Gastrocnemius medialis (tissue), 4 donors: ENCODE measurements at places on chromosomes 4 and X. TPM values are rescaled to one million over a fixed set of nuclear protein-coding genes. Genes with fewer than 3 reads are reported as not detected.

- no peak for DNase-seq
These were observed 66.6 kb downstream of the USP38 start for GRCh38 chr4:143251348-143251747.

- no peak for DNase-seq
These were observed 13.1 kb upstream of the AFF1 start for GRCh38 chr4:86921608-86922252.

DNA sequence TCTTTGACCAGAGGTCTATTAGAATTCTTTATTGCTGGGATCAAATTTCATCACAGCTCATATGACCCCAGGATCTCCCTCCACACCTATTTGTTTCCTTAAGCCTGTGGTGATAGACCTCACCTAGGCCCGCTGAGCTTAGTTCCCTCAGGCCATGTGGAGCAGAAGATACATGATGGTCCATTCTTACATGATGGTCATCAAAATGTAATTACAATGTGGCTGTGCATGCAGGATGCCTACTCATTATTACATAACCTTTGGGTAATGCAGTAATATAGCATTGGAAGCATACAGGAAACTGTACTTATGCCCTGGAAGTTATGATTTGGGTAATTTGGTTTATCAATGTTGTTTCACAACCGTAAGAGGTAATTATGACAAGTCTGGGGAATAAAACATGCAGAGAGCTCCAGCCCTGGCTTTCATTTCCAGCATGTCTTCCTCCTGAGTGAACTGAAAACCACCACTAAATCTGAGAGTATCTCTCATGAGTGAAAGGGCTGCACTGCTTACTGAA lies 67.0 kb upstream of the AGA start:
- DNase-seq, result no peak

- DNase-seq, result no peak
These were observed 33.8 kb upstream of the UGT2A3 start for GRCh38 chr4:68985442-68985841.

DNA sequence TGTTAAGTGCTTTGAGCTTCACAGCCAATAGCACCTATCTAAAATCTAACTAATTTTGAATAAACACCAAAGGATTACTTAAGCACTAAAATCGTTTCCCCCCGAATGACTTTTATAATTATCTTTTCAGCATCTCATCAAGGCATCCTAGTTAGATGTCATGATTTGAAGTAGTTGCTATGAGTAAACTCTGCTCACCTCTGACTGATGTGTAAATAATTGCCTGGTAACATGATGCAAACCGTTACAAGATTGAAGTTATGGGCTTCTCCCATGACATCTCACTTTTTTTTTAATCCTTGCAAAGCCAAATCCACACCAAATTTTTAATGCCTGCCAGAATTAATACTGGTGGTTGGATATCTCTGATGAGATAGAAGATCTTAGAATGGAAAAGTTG lies 377.1 kb downstream of the PRDM5 start:
- no peak for DNase-seq

- no peak for DNase-seq
These were observed 5.3 kb upstream of the SAP30 start for GRCh38 chr4:173365359-173365996.

DNA sequence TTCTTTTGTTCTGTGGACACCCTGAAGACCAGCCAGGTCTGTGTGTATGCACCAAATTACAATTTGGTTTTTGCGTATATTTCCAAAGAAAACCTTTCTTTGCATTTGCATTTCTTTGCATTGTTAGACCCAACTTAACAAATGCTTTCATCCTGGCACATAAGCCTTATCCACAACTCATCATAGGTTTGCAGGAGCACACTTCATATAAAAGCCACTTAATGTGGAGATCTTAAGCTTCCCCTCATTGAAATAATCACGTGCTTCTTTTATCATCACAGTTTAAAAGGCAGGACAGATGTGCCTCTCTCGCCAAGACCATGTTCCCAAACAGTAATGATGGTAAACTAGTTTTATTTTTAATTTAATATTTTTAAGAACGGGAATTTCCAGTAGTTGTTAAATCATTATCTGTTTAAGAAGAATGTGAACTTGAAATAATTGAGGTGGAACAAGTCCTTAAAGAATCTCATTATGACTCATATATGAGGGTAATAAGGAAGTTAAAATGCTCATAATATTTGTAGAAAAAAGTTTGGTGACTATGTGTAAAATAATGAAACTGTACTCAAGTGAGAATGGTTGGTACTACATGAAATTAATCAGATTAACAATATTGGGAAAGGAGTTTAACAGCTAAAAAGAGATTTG lies 65.5 kb downstream of the GLRA3 start:
- DNase-seq, result no peak

DNA sequence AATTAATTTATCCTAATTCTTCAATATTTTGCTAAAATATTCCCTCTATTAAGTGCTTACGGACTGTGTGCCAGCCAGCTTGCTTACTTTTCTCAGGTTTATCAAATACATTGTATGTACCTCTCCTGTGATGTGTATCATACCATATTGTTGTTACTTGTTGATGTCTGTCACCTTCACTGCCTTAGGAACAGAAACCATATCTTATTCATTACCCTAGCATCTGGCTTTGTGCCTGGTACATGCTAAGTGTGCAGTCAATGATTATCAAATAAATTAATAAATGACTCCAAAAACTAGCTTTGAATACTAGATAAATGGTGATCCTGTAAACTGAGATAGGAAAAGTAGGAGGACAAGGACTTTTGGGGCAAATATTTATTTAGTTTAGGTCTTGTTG lies 6.9 kb downstream of the CLCN3 start:
- DNase-seq, result no peak

DNA sequence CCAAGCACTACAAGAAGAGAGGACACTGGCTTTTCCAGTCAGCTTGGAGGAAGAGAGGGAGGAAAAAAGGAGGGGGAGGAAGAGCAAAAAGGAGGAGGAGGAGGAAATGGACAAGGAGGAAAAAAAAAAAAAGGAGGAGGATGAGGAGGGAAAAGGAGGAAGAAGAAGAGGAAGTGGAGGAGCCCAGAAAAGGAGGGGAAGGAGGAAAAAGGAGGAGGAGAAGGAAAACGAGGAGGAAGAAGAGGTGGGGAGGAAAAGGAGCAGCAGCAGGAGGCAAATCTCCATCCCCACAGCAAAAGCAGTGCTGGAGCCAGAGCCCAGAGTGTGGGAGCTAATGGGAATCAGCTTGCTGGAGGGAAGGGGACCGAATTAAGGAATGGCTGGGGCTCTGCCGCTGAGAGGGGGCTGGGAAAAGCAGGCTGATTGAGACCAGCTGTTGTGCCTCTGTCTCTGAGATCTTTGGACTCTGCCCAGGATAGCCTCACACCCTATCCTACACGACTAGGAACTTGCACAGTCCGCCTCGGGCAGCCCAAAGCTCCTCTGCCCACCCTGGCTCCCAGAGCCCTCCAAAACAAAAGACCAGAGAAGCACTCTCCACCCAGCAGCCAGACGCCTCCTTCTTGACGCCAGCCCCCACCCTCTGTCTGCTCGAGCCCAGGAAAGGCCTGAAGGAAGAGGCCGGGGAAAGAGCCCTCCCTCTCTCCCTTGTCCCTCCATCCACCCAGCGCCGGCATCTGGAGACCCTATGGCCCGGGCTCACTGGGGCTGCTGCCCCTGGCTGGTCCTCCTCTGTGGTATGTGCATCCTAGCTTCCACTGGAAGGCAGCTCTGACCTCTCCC lies at the start of gene XPNPEP2:
XPNPEP2 (plus strand) TSS at position 514 of the 843 bp plus-strand sequence; CDS start at position 749, 235 bp downstream.
- DNase-seq, result no peak

DNA sequence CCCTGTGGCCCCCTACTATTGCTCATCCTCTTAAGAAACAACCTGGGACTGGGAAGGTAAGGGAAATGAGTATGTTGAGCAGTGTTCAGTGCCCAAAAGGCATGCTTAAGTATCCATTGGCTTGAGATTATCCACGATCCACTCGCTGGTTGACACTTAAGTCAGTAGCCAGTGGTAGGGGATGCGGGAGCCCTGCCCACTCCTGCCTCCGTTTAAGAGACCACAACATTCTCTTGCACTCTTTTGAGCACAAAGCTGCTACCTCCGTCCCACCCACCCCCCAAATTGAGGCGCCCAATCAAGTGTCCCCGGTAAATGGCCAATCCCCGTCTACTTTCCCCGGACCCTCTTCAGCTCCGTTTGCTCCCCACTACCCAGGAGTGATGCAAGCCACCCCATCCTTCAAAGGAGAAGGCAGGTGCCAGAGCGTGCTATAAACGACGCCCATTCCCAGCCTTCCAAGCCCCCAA lies 25.0 kb downstream of the UTP14A start:
- no peak for DNase-seq

- no peak for DNase-seq
These were observed 59.9 kb upstream of the PDGFRA start for GRCh38 chr4:54169176-54169575.

DNA sequence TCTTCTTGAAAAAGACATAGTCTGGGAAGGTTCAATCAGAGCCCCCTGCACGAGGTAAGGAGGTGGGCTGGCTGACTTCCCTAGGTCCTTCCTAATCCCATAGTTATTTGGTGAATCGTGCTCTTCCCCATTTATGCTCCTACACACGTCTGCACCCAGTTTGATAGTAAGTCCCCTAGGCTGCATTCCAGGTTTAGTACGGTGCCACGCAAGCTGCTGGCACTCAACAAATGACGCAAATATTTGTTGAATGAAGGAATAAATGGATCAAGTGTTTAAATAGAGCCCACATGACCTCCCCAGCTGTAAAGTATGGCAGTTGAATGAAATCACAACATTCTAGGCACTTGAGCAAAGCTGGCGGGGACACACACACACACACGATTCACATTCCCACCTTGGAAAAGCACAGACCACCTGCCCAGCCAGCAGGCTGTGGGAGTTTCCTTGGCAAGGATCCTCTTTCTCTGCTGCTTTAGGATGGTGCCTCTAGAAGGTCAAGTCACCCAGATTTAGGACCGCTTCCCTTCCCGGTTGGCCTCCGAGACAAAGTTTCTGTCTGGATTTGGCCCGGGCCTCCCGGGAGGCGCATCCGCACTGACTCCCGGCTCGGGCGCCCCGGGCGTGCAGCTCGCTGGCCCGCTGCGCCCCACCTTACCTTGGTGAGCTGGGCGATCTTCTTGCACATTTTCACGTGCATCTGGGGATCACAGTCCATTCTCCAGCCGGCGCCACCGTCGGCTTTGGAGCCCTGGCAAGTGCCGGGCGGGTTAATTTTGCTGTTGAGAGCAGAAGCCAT lies 721 bp downstream of the FAM184B start:
- no peak for DNase-seq

DNA sequence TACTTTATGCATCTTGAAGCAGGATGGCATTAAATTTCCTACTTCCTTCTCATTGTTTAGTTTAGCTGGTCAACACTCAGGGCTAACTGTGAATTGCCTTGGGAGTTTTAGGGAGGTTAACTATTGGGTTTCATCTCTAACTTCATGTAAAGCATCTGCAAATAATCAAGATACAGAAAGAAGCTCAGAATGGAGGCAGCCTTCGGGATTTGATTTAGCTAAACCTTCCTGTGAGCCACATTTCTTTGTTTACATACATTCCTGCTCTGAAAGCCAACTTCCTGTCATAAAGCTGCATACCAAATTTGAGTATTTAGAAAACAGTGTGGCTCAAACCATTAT lies 131.7 kb upstream of the PCDH18 start:
- no peak for DNase-seq

DNA sequence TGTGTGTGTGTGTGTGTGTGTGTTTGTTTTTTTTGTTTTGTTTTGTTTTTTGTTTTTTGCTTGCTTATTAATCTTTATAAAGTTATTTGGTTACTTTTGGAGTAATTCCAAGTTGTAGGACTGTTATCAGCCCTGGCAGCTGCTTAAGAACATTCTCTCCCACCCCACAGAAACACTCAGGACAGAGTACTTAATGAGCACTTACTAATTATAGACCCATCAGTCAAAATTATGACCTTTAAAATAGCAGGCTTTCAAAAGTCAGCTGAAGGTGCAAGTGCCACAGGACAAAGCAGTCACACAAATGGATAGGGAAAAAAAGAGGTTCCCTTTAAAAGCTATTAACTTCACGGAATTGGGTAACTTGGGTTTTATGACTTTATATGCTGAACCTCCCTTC lies 69.0 kb downstream of the BEND2 start:
- no peak for DNase-seq

- DNase-seq, result no peak
These were observed 230.7 kb downstream of the SHROOM3 start for GRCh38 chr4:76665721-76666120.

GRCh38 chr4:29052266-29052665 lies 1667.9 kb upstream of the PCDH7 start:
- DNase-seq, result no peak

- no peak for DNase-seq
These were observed 29.1 kb downstream of the PHKA1 start for GRCh38 chrX:72685018-72685417.

GRCh38 chr4:166527500-166527899 lies 654.5 kb downstream of the TLL1 start:
- DNase-seq, result no peak

DNA sequence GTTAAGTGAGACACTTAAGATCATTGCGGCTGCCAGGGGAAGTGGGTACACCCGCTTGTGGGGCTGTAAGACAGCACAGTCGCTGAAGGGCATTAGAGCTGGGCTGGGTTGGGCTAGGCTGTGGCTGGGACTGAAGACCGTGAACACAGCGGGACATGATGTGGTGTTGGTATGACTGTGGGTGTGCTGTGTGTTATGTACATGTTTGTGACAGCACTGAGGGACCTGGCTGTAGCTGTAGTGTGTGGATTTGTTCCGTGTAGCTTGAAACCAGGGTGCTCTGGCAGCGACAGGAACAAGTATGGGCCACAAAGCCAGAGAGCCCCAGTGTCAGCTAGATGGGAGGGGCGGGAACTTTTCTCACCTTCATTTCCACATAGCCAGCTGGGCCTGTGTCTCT lies 82.1 kb downstream of the NHSL2 start:
- no peak for DNase-seq

- no peak for DNase-seq
These were observed 182.3 kb downstream of the BANK1 start for GRCh38 chr4:101972791-101973190.

GRCh38 chr4:184453365-184454160 lies 20.8 kb downstream of the IRF2 start:
- DNase-seq, result peak; percentile 40

- no peak for DNase-seq
These were observed 482.5 kb downstream of the RPA4 start for GRCh38 chrX:97366237-97366636.

DNA sequence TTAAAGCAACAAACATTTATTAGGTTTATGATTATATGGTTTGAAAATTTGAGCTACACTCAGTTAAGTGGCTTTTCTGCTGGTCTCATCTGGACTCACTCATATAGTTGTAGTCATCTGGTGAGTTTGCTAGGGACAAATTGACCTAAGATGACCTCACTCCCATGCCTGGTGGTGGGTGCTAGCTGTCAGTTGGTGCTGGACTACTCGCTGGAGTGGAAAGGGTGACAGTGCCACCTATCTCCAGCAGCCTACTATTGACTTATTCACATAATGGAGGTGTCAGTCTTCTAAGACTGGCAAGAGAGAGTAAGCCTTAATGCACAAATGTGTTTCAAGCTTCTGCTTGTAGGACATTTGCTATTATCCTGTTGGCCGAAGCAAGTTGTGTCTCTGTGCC lies 88.2 kb downstream of the TASL start:
- DNase-seq, result no peak

LRRC66 gene
- 1.5 TPM for total RNA-seq

UGT2A3 gene
- 0.13 TPM for total RNA-seq

GNRHR gene
- not detected for total RNA-seq

SPRY1 gene
- 72.2 TPM for total RNA-seq

NHS gene
- 0.24 TPM for total RNA-seq

DGAT2L6 gene
- total RNA-seq, result not detected

TMEM192 gene
- total RNA-seq, result 16.7 TPM

SOWAHD gene
- total RNA-seq, result not detected

XAGE1A gene
- total RNA-seq, result not detected

CLGN gene
- total RNA-seq, result 0.20 TPM

GPRASP1 gene
- total RNA-seq, result 2.1 TPM

GYPA gene
- not detected for total RNA-seq
